ENCODE measurements at places on chromosomes 6 and 20.

GRCh38 chr6:1834207-1834606 lies 224.5 kb downstream of the FOXC1 start:
- DNase-seq: no peak

- no peak for DNase-seq
Measured at GRCh38 chr20:57870597-57871236, 160.9 kb upstream of the PMEPA1 start.

- DNase-seq: no peak
Measured at GRCh38 chr20:8470156-8470555, 338.1 kb downstream of the PLCB1 start.

DNA sequence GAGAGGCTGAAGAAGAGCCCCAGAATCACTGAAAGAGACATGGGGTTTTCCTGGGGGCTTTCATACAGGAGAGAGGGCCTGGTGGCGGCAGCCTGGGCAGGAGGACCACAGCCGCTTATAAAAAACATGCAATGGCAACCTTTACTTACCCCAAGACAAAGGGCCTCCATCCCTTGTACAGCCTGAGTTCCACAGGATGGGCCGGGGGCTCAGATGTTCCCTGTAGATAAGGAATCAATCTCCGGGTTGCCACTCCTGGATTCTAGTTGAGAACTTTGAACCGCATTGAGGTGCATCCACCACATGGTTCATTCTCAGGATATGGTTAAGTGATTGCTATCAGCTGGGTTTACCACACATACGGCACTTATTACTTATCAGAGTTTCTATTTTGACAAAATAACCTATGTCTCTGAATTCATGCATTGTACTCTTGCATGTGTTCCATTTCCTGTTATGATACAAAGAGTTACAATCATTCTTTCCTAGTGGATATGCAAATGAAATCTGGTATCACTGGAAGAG lies 677.6 kb downstream of the KIF16B start:
- DNase-seq: no peak

DNA sequence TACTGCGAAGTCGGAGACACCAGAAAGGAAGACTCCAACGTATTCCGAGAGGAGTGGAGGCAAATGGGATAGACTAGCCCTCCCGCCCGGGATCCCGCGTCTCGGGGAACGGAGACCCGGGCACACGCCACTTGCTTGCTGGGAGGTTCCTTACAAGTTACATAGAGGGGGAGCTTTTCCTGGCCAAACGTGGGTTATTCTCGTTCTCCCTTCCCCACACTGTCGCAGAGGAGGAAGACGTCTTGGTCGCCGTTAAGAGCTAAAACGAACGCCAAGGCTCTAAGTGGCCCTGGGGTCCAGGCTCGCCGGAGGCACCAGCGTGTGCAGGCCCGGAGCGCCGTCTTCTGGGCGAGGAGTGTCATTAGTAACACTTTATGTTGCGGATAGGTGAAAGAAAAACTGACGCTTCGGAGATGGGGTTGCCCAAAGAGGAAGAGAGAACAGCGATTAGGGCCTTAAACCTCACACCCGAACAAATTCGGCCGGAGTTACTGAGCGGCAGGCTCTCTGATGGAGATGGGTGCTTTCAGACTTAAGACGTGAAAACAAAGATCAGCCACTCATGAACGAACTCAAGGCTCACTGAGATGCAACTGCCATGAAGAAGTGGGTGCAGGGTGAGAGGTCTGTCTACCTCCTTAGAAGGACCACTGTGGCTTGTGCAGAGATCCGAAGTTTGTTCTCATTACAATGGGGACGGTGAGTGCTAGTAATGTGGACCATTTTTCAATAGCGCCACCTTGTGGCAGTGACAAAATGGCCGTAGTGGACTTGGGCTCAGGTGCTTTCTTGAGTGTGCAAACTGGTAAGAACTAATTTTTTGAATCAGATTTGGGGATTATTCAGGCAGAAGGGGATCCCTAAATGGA lies 11.7 kb upstream of the ZNF311 start:
- peak; percentile 83 for DNase-seq

- no peak for DNase-seq
Measured at GRCh38 chr6:12899046-12899833, 182.7 kb downstream of the PHACTR1 start.

GRCh38 chr6:7138921-7139358 lies 31.2 kb downstream of the RREB1 start:
- DNase-seq: peak; percentile 63

GRCh38 chr20:2793471-2793870 lies 7.0 kb downstream of the CPXM1 start:
- DNase-seq: no peak

DNA sequence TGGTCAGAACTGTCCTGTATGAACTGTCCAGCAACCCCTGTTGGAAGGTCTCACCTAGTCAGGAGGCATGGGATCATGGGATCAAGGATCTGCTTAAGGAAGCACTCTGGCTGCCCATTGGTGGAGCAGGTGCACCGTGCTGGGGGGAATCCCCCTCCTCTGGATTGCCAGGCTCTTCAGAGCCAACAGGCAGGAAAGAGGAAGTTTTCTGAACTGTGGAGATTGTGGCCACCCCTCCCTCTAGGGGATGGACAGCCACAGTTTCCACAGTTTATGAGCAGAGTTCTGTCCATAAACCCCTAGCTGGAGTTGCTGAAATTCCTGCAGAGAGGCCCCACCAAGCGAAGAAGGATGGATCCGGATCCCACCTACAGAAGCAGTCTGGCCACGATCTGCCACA lies 13.0 kb upstream of the HLA-DQB1 start:
- DNase-seq: no peak

DNA sequence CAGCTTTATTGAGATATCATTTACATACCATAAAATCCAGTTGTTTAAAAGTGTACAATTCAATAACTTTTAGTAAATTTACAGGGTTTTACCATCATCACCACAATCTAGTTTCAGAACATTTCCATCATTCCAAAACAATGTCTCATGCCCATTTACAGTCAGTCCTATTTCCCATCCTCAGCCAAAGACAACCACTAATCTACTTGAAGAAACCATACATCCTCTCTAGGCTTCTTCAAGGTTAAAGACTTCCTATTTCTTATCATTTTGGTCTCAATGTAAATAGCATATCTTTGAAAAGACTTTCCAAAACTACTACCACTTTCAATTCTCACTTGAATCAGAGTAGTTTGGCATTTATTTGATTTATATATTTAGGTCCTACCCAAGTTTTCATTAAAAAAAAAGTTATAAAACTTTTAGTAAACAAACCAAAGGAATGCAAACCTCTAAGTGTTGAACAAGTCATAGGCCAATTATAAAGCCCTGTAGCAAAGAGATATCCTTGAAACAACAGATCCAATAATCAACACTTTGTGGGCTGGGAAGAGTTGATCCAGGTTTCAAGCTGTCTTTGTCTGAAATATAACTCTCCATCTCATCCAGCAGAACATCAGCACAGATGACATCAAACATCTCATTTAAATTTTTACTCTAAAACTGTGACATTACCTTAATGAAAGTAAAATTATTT lies 211.3 kb upstream of the RUNX2 start:
- no peak for DNase-seq

DNA sequence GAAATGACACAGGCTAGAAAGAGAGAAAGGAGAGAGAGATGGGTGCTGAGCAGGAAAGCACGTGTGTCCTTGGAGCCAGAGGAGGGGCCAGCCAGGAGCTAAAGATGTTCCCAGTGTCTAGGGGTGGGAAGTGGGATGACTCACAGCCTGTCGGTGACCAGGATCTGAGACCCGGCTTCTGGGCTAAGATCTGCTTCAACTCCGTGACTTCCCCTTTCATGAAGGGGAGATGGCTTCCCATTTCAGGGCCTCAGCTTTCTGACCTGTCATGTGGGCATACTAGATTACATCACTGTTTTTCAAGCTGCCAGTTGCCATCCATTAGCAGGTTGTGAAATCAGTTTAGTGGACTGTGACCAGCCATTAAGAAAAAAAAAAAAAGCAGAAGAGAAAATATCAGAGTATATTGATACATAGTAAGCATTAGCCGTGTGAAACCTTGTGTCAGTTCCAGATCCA lies 5.4 kb downstream of the TGM3 start:
- peak; percentile 23 for DNase-seq

- DNase-seq: no peak
Measured at GRCh38 chr20:13296070-13296469, 75.0 kb downstream of the ISM1 start.

DNA sequence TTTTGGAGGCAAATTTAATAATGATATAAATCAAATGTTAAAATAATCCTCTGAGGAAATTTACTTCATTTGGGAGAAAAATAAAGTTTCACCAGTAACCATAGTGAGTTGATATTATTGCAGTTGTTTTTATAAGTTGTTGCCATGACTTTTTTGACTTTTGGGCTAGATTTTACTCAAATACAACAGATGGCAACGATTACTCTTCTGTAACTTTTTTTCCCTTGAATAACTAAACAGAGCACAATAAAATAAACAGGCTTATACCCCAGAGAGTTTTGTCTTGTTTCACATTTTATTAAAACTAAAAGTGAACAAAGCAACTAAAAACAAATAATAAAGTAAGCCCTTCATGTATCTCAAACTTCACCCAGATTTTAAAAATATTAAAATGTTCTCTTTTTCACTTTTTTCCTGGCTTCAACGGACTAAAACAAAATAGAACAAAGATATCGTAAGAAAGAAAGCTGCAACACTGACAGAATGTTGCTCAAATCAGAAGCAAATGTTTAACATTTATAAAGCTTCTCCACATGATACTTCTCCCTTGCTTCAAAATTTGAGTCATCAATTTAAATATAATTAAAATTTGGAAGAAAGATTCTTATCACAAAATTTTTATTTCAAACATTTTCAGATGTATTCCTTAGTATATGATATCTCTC lies 42.5 kb upstream of the BMP5 start:
- no peak for DNase-seq

DNA sequence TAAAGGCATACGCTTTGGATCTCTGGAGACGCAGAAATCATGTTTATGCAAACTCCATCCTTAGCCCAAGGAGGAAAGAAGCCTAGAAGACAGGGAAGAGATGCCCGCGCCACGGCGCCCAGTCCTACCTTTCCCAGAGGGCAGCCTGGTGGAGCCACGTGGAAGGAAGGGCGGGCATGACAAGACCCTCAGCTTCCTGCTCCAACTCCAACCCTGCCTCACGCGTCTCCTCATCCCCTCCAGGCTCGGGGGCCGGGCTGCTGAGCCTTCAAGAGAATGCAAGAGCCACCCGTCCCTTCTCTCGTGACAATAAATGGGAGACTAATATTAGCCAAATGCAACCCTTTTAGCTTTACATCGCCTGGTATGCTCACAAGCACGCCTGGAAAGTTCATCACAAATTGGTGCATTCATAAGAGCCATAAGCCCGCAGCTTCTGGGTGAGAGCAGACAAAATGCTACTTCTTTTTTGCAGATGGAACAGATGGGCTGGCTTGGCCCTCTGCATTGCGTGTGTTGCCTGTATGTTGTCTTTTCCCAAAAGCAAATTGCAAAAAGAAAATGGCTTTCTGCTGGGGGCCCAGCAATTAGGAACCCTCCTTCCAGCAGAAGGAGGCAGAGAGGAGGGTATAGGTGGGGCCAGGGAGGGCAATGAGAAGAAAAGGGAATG lies 8.2 kb upstream of the NTSR1 start:
- DNase-seq: no peak

DNA sequence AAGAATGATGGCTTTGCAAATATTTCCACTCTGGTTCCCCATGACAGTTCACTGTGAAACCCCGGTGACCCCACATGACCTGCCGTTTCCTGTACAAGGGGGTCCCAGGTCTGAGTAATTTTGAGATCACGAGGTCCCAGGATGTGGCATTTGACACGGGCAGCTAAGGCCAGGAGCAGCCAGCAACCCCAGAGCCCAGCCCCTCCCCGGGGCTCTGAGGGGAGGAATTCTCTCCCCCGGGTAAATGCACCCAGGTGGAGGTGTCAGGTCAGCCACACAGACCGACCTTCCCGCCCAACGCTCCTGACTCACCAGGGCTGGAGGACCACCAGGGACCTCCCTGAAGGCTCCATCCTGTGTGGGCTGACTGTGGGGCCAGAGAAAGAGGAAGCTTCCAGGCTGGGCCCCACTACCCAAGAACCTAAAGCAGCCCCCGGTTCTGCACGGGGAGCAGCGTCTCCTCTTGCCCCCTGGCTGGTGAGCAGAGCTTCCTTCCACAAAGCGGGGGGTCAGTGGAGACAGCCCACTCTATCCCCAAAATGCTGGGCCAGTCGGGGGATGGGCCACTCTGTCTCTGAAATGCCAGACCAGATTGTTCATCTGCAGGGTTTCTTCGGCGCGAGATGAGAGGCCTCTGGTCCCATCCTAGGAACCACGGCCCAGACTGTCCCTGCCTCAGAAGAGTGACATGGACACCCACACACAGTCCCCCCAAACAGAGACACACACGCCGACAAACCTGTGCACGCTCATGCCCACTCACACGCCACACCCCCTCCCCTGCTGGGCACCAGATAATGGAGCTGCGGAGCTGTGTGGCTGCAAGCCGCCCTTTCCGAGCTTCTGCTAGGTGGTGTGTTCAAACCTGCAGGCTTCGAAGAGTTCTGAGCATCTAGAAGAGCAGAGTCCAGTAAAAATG lies 23.4 kb upstream of the SLCO4A1 start:
- no peak for DNase-seq

DNA sequence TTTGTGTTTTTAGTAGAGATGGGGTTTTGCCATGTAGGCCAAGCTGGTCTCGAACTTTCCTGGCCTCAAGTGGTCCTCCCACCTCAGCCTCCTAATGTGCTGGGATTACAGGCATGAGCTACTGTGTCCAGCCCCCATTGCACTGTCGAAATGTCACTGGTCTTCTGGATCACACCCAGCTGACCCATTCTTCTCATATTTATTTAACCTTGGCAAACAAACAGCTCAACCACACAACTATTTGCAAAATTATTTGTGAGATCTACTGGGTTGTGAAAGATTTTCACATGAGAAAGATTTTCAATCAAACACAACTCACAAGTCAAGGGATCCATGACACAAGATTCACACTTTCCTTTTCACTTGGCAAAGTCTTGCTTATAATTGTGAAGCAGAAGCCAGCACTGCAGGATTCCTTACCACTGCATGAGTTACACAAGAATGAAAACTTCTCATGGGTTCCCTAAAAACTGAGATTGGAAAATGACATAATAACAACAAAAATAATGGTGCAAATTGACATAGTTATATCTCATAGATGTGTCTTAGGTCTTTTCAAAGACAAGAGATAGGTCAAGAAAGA lies 2.0 kb upstream of the CST9L start:
- DNase-seq: no peak

- no peak for DNase-seq
Measured at GRCh38 chr6:39203436-39204159, 25.7 kb downstream of the KCNK5 start.

GRCh38 chr6:36073587-36073986 lies 46.0 kb downstream of the MAPK14 start:
- no peak for DNase-seq

- no peak for DNase-seq
Measured at GRCh38 chr20:62964700-62965099, 12.2 kb downstream of the SLC17A9 start.

GRCh38 chr6:134491477-134491876 lies 173.6 kb upstream of the SGK1 start:
- DNase-seq: no peak
